ENCODE measurements at places on chromosomes 5 and 9.
A peak's percentile ranks its signal among the peaks of the same experiment; 100 is the strongest.

DNA sequence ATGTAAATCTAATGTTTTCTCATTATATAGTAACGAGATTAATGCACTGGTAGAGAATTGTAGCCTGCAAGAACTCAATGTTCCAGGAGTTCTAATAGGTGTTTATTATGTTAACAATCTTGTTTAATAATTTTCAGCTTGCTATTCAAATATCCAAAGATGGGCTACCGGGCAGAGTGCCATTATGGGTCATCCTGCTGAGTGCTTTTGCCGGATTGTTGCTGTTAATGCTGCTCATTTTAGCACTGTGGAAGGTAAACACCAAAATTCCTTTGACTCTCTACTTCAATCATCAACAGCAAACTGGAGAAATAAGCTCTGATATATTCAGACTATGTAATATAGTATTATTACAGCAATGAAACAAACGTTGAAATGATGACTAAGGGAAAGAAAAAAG lies 41.9 kb upstream of the ITGA2 start:
- DNase-seq: no peak

DNA sequence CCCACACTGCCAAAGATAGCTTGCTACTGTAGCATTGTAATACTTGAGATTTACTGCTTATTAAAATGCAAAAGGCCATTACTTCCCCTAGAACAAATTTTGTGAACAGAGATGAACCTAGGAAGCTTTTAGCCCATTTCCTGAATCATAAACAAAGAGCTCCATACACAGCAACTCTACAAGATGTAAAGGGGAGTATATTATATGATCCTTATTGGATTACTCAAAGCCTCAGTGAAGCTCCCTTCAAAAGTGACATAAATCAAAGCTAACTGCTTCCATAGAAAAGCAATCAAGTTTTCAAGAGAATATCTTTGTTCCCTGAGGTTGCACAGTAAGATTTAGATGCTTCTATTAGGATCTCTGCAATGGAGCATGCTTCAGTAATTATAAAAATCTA lies 629.8 kb downstream of the EFNA5 start:
- DNase-seq: peak; percentile 92

GRCh38 chr5:83124593-83124992 lies 47.2 kb downstream of the XRCC4 start:
- DNase-seq: no peak

DNA sequence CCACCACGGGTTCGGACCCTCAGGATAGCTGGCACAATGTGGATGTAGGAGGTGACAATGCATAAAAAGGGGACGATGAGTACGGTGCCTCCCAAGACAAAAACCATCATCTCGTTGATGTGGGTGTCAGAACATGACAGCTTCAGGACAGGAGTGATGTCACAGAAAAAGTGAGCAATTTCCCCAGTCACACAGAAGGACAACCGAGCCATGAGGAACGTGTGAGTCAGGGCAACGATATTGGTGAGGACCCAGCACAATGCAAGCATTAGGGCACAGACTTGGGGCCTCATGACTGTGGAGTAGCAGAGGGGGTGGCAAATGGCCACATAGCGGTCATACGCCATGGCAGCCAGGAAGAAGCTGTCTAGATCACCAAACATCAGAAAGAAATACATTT lies 491 bp downstream of the OR1N1 start:
- no peak for DNase-seq

GRCh38 chr5:135089912-135090311 lies 55.9 kb upstream of the PITX1 start:
- DNase-seq: no peak

- DNase-seq: no peak
Measured at GRCh38 chr5:3417376-3417943, 178.2 kb upstream of the IRX1 start.

- DNase-seq: no peak
Measured at GRCh38 chr5:56494300-56494731, 261.2 kb upstream of the ANKRD55 start.

- DNase-seq: no peak
Measured at GRCh38 chr5:134503937-134504437, 21.5 kb upstream of the JADE2 start.

GRCh38 chr9:137069508-137070091 lies 757 bp downstream of the SAPCD2 start:
- DNase-seq: no peak

GRCh38 chr5:133332439-133333024 lies 279.8 kb downstream of the FSTL4 start:
- DNase-seq: no peak

GRCh38 chr5:169736653-169737052 lies 99.6 kb downstream of the DOCK2 start:
- no peak for DNase-seq

DNA sequence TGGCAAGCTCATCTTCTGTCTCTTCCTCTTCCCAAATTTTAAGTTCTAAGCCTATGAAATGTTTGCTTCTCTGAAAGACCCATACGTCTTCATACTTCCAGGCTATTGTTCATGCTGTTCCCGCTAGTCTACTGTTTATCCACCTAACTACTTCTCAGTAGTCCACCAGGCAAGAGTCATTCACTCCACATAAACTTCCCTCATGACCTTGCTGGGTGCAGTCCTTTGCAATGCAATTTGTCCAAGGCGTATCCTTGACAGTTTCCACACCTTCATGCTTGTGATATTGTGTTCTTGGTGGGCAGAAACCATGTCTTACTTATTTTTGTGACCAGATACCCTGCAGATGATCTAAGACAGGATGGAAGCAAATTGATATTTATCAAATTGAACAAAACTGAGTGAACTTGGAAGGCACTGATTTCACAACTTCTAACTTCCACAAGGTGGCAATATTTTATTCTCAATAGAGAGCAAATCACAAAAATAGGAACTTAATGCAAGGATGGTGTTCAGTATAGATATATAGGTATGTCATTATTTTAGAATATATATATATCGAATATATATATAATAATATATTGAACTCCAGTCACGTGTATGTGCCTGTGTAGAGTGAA lies 30.3 kb downstream of the TYRP1 start:
- DNase-seq: no peak

GRCh38 chr5:14729448-14730385 lies 65.2 kb downstream of the OTULIN start:
- DNase-seq: no peak

- no peak for DNase-seq
Measured at GRCh38 chr5:52043137-52043536, 659.9 kb downstream of the ISL1 start.

DNA sequence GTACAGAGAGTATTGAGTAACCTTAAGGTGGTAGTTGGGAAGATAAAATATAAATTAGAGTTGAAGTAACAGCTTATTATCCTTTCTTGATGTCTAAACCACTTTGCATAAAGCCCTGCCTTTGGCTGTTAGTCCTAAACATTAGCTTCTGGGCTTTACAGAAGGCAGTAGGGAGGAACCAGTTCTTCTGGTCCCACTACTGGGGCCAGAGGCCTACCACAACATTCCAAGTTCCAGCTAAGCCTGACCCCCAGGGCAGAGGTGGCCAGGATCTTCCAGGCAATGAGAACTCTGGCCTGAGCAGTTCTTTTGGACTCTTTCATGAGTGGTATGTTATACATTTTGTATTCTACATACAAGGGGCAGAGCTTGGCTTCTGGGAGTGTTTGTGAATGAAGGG lies 26.1 kb downstream of the DNAI1 start:
- DNase-seq: no peak

GRCh38 chr5:96673127-96673526 lies 11.0 kb downstream of the CAST start:
- DNase-seq: no peak

DNA sequence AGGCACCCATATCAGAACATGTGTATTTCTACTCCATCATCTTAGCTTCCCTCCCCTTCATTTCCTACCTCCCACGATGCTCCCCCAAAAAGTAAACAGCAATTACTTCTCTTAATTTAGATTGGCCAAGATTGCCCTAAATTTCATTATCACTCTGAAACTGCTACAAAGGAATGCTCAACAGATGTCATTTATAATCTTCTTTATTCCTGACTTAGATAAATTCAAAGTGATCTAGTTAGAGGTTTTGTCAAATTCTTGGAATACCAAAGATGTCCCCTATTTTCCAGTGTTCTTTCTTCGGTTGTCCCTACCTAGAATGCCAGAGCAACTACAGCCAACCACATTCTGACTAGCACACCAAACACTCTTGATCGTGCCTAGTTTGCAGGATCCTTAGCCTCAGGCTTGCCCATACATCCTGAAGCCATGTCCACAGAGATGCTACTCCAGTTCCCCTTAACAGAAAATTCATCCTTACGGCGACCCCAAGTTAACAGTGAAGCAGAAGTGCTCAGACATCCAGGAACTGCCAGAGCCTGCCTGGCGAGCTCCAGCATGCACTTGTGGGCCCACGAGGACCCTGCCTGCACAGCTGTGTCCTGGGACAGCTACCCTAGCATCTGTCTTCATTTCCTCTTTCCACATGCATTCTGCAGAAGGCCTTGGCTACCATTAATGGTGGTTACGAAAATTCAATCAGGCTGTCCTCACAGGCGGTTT lies 31.6 kb downstream of the DAP start:
- no peak for DNase-seq

DNA sequence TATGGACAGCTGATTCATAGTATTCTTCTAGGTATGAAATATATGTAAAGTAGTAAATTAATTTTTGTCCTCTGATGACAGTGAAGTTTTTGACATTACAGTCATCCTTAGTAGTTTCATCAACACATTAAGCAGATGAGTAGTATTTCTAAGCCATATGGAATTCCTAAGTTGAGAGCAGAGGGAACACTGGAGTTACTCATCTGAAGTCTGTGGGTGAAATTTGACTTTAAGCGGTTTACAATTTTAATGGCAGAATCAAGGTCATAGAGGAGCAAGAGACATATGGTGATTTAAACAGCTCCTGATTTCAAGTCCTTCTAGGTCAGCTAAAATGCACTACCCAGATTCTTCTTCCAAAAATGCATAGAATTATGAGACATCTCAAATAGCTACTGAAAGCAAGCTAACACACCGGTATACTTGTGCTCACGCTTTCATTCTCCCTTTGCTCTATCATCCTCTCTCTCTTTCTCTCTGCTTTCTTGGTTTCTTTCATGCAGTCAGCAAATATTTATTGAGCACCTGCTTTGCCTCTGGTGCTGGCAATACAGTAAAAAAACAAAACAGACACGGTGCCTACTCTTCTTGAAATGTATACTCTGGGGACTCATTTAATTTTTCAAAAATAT lies 235.9 kb downstream of the FER start:
- DNase-seq: no peak

DNA sequence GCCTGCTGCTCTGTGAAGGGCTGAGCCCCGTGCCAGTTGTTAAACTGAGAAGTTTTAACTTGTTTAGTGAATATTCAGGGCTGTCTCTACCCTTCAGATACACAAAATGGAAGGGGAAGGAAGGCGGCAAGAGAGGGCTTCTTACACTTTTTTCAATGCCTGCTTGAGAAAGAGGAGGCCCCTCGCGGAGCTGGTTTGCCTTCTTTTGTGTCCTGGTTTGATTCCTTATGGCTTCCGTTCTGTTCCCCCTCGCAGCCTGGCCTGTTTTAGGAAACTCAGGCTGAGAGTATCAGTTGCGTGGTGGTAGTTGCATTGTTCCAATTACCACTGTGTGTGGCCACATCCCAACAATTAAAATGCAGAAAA lies 1.0 kb downstream of the FAM53C start:
- DNase-seq: no peak

GRCh38 chr5:57947181-57947580 lies 464.6 kb upstream of the ACTBL2 start:
- DNase-seq: no peak

DNA sequence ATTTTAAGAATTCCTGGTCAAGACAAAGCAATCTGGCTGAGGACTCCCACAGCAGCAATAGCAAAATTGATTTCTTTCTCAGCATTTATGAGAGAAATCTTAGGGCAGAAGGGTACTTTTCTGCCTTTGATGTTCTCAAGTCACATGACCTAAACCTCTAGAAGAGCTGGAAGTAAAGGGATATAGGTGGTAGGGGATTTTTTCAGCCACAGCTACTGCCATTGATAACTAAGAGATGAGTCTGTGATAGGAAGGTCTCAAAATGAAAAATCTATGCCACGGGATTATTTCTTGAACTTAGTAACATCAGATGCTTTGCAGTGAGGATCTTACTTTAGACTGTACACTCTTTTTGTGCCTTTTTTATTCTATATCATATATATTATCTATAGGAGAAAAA lies 35.6 kb downstream of the IL6ST start:
- no peak for DNase-seq

- DNase-seq: no peak
Measured at GRCh38 chr5:2201421-2201820, 318.7 kb upstream of the IRX4 start.

GRCh38 chr5:122054266-122054665 lies 23.8 kb downstream of the LOX start:
- no peak for DNase-seq

GRCh38 chr9:11874414-11874813 lies 818.8 kb upstream of the TYRP1 start:
- no peak for DNase-seq

DNA sequence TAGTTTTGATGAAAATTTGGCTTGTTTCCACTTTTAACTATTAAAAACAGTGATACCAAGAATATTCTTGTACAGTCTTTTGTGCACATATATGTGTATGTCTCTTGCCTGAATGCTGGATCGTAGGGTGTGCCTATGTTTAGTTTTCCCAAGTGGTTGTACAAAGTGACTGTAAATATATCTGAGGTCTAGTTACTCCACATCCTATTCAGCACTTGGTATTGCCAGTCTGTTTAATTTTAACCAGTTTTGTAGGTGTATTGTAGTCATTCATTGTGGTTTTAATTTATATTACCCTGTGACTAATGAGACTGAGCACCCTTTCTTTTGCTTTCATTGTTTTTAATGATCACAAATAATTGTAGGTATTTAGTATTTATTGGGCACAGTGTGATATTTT lies 17.8 kb downstream of the RCL1 start:
- DNase-seq: no peak

DNA sequence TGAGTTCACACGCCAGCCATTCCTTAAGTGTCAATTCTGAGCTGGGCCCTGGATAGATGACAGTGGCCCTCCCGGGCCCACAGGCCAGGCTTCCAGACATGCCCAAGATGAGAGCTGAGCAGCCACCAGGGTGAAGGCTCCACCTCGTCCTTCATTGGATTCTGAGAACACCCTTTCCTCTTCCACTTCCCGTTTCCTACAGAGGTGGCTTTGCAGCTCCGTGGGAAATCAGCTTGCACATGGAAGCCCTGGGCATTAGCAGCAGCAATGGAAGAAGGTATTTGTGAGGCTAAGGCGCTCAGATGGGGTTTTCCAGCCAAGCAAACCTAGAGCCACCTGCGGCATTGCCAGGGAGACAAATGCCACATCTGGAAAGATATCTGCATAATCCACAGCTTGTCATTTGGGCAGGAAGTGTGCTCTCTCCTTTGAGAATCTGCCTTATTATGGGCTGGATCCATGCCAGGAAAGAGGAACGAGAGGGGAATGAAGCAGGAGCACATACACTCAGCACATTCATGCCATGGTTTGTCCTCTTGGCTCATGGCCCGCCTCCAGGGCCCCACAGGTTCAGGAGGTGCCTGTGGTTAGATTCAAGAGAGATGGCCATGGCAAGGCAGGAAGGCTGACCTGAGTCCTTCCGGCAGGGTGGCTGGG lies 34.1 kb downstream of the CFAP77 start:
- DNase-seq: no peak

GRCh38 chr5:14946815-14947620 lies 75.4 kb upstream of the ANKH start:
- DNase-seq: no peak

- no peak for DNase-seq
Measured at GRCh38 chr5:157816682-157817386, 42.1 kb downstream of the CLINT1 start.
